ENCODE measurements at places on chromosomes 12 and 14.

DNA sequence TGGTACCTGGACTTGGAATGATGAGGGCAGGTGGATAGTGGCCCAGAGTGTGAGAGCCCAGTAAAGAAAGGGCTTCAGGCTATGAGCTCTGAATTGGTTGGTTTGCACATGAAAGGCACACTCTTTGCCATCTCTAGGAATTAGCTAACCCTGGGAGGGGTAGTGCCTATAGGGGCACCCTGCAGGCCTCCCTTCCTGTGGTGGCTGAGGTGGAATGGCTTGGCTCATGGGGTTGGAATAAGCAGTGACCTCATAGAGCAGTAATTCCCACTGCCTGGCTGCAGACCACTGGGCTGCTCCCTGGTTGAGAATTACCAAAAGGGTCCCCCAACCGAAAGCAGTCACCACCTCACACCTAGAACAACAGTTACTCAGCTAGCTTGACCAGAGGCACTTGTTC is 42.7 kb downstream of the ASCL4 start:
- H3K27me3 ChIP-seq: no peaks in the 10 kb centered on the region
- no peaks in the 10 kb centered on the region for H3K36me3 ChIP-seq
- no peak overlapping the region for H3K27ac ChIP-seq

DNA sequence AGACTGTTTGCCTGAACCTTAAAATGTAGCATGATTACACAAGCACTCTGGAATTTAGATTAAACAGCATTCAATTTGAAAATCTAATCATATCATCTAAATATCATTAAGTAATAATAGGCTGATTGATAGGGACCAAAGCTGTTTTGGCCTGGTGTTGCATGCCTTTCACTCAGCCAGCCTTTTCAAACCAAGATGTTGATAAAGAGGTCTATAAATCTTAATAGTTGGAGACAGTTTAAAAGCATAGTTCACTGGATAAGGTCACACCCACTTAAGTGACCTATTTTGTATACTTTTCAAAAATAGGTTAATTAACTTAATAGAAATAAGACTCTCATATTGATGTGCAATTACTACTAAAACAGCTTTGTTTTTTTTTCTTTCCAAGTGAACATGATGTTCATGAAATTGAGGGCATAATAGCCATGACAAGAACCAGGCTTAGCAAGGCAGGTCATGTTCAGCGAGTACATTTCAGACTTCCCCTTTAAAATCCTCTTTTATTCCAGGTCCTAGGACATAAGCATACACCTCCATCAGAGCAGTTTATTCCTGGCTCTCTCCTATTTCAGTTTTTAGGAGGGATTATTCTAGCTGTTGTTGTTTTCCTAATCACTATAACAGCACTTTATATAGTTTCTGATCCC is 349.0 kb downstream of the RAD51B start:
- H3K27me3 ChIP-seq: no peaks in the 10 kb centered on the region
- H3K4me3 ChIP-seq: no peak overlapping the region
- no peak overlapping the region for H3K27ac ChIP-seq

GRCh38 chr12:14841761-14842160 is 1.6 kb downstream of the ART4 start:
- peaks cover 12% of the 10 kb centered on the region for H3K36me3 ChIP-seq
- H3K4me1 ChIP-seq: peaks cover 45% of the 10 kb centered on the region
- H3K27me3 ChIP-seq: no peaks in the 10 kb centered on the region
- DNase-seq: peak; percentile 48
- peak overlapping the region; percentile 87 for H3K27ac ChIP-seq

DNA sequence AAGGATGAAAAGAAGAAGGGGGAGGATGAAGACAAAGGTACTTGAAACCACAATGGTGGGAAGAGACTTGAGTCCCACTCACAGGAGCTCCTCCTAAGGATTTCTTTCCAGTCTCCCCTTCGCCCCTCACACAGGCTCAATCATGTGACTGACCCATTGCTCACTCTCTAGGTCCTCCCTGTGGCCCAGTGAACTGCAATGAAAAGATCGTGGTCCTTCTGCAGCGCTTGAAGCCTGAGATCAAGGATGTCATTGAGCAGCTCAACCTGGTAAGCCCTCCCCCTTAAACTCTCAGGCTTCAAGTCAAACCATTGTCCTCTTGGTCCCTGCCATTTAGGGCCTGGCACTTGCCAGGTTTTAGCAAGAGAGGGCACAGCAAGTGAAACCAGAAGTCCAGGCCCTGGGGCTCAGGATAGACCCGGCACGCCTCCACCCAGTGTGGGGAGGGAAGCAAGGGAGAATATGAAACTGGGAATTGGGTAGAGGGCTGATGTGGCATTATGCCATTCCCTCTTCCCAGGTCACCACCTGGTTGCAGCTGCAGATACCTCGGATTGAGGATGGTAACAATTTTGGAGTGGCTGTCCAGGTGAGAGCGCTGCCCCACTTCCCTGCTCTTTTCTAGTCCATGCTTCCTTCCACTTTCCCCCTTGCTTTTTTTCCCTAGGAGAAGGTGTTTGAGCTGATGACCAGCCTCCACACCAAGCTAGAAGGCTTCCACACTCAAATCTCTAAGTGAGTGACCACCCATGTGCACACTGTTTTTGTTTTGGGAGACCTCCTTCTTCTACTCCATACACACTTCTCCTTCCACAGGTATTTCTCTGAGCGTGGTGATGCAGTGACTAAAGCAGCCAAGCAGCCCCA is 1.8 kb downstream of the PSME1 start:
- DNase-seq: no peak
- H3K4me1 ChIP-seq: peaks cover 49% of the 10 kb centered on the region
- no peak overlapping the region for H3K27ac ChIP-seq
- H3K4me3 ChIP-seq: no peak overlapping the region

- no peak overlapping the region for H3K4me3 ChIP-seq
- H3K27me3 ChIP-seq: no peaks in the 10 kb centered on the region
- H3K4me1 ChIP-seq: no peaks in the 10 kb centered on the region
- H3K36me3 ChIP-seq: no peaks in the 10 kb centered on the region
- no peak overlapping the region for H3K27ac ChIP-seq
- DNase-seq: no peak
These were observed 62.3 kb upstream of the EGLN3 start for GRCh38 chr14:34012978-34013720.

DNA sequence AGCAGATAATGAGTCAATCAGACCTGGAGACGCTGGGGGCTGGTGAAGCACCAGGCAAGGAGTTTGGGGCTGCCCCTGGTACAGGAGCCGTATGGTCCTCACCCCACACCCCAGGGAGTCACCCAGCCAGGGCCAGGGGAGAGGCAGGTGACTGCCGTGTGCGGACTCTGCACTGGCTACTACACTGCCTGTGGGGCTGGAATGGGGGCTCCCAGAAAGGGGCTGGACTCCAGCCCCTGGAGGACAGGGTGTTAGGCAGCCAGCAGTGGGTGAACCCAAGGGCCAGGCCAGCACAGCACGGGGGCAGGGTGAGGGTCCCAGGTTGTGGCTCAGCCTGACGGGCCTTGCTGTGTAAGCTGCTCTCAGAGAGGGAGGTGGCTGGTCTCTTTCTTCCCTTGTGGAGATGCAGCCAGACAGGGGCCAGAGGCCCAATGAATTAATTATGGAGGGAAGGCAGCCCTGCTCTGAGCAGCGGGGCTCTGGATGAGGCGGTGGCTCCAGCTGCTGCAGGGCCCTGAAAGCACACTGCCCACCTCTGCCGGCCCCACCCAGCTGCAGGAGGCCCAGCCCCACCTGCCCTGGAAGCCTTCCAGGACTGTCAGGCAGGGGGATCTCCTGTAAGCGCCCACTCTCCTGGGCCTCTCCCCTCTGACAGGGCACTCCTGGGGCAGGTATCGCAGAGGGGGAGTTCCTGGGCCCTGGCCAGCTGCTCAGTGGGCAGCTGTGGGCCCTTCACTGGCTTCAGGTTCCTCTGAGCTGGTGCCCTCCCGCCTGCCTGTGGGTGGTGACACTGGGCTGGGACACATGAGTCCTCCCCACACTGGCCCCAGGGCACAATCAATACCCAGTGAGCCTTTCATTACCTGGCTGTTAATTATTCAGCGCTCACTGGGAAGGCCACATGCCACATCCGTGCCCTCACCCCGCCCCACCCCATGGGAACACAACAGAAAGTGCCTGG is 142.5 kb upstream of the C14orf180 start:
- DNase-seq: no peak
- H3K36me3 ChIP-seq: no peaks in the 10 kb centered on the region
- H3K4me1 ChIP-seq: no peaks in the 10 kb centered on the region

DNA sequence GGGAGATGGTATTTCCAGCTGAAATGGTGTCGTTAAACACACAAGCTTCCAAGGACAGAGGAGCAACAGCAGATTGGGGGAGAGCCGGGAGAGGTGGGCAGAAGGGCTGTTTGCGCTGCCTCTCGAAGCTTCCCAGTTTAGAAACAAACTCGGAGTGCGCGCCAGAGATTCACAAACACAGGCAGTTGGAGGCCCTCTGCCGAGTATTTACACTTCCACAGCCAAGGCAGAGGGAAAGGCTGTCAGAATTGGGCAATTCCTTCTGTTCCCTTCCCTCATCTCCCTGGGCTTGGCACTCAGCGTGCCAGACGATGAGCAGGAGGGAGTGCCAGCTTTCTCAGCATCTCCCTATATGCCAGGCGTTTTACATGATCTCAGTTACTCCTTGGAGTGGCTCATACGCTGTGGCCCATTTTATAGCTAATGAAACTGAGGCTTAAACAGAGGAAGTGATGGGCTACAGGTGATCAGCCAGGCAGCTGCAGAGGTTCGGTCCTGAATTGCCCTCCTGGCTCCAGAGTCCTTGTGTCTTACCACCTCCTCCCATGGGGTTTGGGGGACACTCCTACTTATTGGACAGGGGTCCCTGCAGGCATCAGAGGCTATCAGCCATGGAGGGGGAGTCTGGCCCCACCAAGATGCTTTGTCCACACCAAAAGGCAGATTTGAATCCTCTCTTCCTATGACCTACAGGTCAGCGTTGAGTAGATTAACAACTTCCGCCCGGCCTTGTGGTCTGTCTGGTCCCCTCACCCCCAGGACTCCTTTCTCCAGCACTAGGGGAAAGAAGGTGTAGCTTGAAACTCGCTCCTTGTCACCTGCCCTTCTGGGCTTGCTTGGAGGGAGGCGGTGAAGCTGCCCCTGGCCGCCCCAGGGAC is 3.1 kb downstream of the FAM222A start:
- peak overlapping the region; percentile 82 for H3K27ac ChIP-seq
- no peak for DNase-seq
- no peak overlapping the region for H3K4me3 ChIP-seq
- H3K4me1 ChIP-seq: peaks cover 61% of the 10 kb centered on the region
- no peaks in the 10 kb centered on the region for H3K27me3 ChIP-seq
- H3K36me3 ChIP-seq: no peaks in the 10 kb centered on the region

- no peaks in the 10 kb centered on the region for H3K4me1 ChIP-seq
- no peak overlapping the region for H3K4me3 ChIP-seq
- no peak for DNase-seq
- H3K27me3 ChIP-seq: no peaks in the 10 kb centered on the region
These were observed 247.9 kb downstream of the NELL2 start for GRCh38 chr12:44628180-44628579.

All from liver (tissue), 10 donors.